Hematopoietic multipotent progenitor cell treated with erythropoietin and hydrocortisone succinate and interleukin-3 and kit ligand, for 4 days (in vitro differentiated cells): ENCODE measurements at places on chromosomes 1 and 21.

GRCh38 chr21:23960769-23961168 lies 1646.5 kb downstream of the MRPL39 start:
- DNase-seq: no peak

- no peak for DNase-seq
Measured at GRCh38 chr1:30615076-30615795, 108.1 kb downstream of the MATN1 start.

DNA sequence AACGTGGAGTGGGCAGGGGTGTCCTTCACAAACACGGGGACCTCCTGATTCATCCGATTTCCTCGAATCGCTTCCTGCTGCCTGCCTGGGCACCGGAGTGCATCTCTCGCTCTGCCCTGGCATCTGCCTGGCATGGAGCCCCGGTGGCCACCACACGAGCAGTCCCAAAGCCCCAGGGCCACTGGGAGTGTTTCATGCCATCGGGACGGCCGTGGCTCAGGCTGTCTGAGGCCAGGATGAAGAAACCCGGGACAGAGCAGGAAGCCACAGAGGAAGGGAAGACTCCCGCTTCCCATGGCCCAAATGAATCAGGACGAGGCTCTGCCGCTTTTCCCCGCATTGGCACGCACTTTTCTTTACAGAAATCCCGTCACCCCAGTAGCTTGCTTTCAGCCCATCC lies 32.4 kb downstream of the MEGF6 start:
- no peak for DNase-seq

DNA sequence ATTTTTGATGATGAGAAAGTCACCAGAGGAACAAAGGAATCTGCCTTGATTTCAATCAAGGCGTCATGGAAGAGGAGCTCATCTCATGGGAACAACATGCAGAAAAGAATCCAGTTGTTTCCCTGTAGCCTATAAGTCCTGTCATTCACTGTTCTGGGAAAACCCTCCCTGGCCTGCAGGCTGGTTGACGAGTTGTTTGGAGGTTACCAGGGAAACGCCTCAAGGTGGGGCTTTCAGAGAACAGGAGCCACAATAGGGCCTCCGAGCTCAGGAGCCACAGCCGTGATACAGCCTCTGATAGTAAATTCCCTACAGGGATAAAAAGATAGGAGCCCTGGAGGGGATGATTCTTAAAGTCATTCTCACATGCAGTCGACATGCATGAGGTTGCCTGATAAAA lies 135.2 kb downstream of the PSMG1 start:
- peak; percentile 30 for DNase-seq

- DNase-seq: peak; percentile 3
Measured at GRCh38 chr21:43188592-43189210, 19.9 kb downstream of the CRYAA start.
